ENCODE measurements at places on chromosomes 16 and 17.

GRCh38 chr17:17417718-17418181 lies 59.0 kb upstream of the MED9 start:
- DNase-seq, result no peak

DNA sequence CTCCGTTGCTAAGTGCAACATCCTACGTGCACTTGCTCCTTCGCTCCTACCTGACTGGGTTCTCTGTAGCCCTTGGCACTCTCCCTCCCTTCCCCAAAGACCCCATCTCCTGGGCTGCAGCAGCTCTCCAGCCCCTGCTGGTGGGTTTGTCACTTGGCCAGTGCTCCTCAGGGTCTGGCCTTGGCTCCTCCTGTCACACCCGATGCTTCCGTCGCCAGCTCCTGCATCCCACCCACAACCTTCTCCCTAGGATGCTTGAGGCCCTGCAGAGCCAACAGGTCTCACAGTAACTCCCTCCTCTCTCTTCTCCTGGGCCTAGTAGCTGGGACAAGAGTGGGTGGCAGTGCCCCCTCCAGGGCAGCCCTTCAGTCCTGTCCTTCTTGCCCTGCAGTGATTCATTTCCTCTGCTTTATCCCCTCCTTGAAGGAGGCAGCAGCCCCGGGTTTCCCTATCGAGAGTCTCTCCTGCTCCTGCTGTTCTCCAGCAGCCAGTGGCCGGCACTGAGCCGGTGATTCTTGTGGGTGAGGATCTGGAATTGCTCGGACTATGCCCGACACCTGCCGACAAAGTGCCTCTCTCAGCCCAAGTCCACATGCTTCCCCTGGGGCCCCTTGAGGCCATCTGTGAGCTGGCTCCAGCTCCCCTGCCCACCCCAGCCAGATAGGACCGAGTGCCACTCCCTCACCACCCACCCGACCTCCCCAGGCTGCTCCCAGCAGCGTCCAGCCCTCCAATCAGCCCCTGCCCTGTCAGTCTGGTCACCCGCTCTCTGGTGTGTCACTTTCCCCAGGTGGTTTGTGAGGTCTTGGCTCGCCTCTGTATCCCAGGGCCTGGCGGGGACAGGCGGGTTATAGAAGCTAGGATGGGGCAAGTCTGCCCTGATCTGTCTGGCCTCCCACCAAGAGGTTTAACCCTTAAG lies 3.8 kb downstream of the LITAFD start:
- DNase-seq, result no peak

- no peak for DNase-seq
Measured at GRCh38 chr17:8417806-8418205, 17.9 kb upstream of the NDEL1 start.

DNA sequence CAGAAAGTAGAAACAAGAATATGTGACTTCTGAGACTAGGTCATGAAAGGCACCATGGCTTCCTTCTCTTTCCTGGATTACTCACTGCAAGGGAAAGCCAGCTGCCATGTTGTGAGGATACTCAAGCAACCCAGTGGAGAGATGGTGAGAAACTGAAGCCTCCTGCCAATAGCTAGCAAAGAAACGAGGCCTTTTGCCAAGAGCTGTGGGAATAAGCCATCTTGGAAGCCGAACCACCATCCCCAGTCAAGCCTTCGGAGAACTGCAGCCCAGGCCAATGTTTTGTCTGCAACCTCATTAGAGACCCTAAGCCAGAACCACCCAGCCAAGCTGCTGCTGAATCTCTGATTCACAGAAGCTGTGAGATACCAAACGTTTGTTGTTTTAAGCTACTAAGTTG lies 104.7 kb upstream of the CRHR1 start:
- DNase-seq, result no peak

DNA sequence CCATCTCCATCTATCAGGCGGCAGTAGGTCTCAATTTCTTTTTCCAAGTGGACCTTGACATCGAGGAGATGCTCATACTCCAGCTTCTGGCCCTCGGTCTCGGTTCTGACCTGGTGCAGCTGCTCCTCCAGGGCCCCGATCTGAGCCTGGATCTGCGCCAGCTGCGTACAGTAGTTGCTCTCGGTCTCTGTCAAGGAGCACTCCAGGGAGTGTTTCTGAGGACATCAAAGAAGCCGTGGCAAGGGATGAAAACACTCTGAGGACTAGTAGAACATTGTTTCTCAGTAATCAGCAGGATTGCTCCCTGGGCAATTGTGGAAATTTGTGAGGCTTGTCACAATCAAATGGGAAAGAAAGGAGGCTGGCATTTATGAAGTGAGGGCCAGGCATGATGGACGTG lies 5.9 kb downstream of the KRT28 start:
- DNase-seq, result no peak

GRCh38 chr17:6305613-6306360 lies 129.1 kb downstream of the AIPL1 start:
- DNase-seq, result no peak

- DNase-seq, result no peak
Measured at GRCh38 chr16:86414991-86415740, 95.2 kb upstream of the FOXF1 start.

- DNase-seq, result no peak
Measured at GRCh38 chr17:46742565-46743270, 75.8 kb downstream of the WNT3 start.

DNA sequence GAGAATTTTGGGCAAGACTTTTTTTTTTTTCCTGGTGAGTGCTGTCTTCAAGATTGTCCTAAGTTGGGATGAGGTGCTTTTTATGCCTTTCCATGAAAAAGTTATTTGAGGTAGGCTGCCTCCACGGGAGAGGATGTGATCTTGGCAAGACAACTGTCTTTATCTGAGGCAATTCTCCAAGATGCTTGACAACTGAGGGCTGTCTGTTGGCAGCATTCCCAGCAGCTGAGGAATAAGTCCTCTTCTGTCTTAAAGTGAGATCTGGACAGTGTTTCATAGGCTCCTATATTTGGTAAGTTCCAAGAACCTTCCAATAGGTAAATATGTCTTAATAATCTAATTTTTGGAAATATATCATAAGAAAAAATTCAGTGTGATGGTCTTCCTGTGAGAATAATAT lies 662.0 kb downstream of the CDH11 start:
- DNase-seq, result no peak

- DNase-seq, result no peak
Measured at GRCh38 chr16:27400751-27401620, 988 bp upstream of the IL21R start.

DNA sequence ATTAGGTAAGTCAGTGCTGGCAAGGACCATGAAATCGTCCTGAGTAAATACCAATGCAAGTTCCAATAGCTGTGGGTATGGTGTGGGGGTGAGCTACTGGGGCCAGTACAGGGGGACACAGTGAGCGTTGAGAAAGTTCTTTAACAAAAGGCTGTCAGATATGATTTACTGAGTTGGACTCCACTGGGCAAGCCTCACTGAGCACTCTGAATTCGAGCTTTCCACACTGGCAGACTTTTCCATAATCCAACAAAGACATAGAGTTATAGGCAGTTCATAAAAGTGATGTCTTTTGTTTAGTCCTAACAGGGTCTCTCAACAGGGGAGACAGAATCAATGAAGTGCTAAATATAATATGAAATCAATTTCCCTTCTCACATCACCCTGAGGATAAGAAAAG lies 489.0 kb downstream of the KCNJ2 start:
- DNase-seq, result no peak

DNA sequence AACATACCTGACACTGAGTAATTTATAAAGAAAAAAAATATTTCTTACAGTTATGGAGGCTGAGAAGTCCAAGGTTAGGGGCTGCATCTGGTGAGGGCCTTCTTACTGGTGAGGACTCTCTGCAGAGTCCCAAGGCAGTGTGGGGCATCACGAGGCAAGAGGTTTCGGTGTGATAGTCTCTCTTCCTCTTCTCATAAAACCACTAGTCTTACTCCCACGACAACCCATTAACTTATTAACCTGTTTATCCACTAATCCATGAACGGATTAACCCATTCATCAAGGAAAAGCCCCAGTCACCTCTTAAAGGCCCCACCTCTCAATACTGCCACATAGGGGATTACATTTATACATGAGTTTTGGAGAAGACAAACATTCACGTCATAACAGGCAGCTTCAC lies 20.1 kb downstream of the CIITA start:
- no peak for DNase-seq

- no peak for DNase-seq
Measured at GRCh38 chr17:57666201-57666870, 78.8 kb downstream of the CCDC182 start.

DNA sequence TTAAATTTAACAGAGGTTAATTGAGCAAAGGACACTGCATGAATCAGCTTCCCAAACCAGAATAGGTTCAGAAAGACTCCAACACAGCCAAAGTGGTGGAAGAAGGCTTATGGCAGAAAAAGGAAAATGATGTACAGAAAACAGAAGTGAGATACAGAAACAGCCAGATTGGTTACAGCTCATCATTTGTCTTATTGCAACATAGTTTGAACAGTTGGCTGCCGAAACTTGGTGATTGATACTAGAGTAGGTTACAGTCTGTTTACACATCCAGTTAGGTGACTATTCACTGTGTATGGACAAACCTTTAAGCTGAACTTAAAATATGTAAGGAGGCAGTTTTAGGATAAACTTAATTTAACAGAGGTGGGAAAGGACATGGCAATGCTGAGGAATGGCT lies 18.3 kb downstream of the TMEM100 start:
- no peak for DNase-seq

DNA sequence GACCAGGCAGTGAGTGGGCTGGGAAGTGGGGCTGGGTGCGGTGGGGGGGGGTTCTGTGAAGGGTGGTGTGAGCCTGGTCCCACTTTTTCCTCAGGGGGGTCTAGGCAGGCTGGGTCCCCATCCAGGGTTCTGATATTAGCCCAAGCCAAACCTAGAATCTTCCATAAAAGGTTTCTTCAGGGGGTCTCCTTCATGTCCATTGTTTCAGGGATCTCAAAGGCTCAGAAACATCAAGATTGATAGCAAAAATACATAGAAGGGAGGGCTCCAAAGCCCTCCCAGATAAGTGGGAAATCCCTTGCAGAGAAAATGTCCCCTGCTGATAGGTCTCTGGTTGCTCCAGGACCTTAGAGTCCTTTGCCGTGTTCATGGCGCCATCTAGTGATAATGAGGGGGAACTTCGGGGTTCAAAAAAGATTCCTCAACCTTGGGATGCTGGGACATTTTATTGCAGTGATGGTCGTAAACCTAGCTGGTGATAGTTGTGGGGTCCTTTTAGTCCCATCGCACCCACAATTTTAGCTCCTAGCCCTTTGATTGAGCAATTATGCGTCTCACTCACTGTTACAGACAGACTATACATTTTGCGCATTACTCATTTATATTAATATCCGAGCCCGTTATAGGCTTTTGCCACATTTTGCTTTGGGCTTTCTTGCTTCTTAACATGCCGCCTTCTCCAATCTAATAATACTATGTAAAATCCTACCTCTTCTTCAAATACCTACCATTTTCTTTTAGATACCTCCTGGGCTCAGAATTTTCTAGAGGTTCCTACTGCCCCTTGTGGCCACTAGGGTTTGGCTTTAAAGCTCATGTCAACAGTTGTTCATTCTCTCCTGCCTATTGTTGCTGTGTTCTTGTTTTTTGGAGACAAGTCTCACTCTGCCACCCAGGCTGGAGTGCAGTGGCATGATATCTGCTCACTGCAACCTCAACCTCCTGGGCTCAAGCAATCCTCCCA lies 35.1 kb downstream of the IGF2BP1 start:
- peak; percentile 7 for DNase-seq

GRCh38 chr16:73265935-73266334 lies 218.0 kb upstream of the ZFHX3 start:
- no peak for DNase-seq

GRCh38 chr17:76862079-76862478 lies 6.1 kb upstream of the MGAT5B start:
- DNase-seq, result no peak

DNA sequence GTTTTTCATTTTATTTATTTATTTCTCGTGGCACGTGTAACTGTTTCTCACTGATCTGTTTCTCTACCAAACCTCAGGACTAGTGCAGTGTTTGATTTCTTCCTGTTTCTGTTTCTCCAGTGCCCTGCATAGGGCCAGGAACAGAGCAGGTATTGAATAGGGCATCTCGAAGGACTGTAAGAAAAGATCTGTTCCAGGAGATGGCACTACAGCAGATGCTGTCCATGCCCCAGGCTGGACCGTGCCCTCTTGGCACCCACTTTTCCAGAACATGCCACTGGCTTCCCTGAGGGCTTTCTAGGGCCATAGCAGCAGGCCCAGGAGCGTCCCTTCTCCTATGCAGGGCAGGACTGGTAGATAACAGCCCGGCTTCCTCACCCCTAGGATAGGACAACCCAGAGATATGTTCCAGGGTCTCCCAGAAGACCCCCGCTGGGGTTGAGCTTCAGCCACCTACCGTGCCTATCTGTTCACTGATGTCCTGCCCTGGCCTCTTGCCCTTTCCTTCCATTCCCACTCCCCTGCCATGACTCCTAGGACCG lies 4.4 kb downstream of the SNX20 start:
- no peak for DNase-seq

DNA sequence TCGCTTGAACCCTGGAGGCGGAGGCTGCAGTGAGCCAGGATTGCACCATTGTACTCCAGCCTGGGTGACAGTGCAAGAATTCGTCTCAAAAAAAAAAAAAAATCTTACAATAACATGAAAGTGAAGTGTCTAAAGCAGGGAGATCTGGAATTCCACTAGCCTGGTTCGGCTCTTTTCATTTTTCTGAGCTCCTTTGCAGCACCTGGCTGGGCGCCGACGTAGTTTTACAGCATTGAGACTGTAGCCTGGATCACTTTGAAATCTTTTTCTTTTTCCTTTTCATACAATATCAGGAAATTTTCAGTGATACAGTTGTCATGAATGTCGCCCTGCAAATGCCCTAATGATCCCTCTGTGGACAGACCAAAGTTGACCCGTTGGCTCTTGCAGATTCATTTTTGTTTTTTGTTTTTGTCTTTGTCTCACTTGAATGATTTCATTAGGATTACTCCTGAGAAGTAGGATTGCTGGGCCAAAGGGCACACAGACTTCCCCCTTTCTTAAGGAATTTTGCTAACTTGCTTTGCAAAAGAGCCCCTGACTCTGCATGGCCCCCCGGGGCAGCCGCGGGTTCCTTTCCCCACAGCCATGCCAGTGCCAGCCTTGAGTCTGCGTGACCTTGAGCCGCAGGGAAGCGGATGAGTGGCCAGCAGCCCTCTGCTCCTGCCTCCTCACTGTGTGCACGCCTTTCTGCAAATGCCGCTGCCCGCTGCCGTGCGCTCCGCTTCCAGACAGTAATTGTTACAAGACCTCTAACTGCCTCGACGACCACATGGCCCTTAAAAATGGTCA lies 28.0 kb downstream of the CRISPLD2 start:
- no peak for DNase-seq

- no peak for DNase-seq
Measured at GRCh38 chr16:59478838-59479237, 744.7 kb upstream of the GOT2 start.

GRCh38 chr17:7221278-7222092 lies 1.7 kb downstream of the ACADVL start:
- no peak for DNase-seq
